NK-92 treated with Interleukin-12 subunit alpha and Interleukin-12 subunit beta, amount 100 ng/mL, for 24 hours (cell line): ENCODE measurements at places on chromosomes 13 and 19.

- no peak for DNase-seq
Measured at GRCh38 chr19:41421973-41422372, 5.2 kb downstream of the B3GNT8 start.

GRCh38 chr19:10112037-10112761 is 706 bp downstream of the P2RY11 start:
- no peak for DNase-seq

DNA sequence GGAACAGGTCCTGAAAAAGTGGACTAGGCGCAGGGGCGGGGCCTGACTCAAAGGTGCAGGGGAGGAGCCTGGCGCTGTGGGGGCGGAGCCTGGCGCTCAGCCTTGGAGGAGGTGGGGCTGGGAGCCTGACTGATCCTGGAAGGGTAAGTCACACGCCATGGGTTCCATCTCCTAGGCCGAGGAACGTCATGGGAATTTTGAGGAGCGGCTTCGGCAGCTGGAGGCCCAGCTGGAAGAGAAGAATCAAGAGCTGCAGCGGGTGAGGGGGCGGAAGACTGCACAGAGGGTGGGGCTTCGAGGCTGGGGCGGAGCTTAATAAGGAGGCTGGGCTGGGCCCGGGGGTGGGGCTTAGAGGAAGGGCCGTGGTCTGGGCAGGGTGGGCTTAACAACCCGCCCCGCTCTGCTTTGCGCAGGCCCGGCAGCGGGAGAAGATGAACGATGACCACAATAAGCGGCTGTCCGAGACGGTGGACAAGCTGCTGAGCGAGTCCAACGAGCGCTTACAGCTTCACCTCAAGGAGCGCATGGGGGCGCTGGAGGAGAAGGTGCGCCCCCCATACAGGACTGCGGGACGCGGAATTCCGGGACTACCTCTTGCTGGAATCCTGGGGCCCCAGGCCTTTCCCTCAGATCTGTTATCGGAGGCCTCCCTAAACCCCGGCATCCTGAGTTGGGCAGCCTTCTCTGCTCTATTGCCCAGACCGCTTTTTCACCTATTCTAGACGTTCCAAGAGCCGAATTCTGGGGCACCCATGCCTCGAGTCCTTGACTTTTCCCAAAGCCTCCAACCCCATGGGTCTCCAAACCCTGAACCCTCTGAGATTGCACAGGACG is 14.5 kb downstream of the PPFIA3 start:
- DNase-seq: no peak

GRCh38 chr13:20721454-20722357 is 18.2 kb downstream of the IL17D start:
- no peak for DNase-seq

DNA sequence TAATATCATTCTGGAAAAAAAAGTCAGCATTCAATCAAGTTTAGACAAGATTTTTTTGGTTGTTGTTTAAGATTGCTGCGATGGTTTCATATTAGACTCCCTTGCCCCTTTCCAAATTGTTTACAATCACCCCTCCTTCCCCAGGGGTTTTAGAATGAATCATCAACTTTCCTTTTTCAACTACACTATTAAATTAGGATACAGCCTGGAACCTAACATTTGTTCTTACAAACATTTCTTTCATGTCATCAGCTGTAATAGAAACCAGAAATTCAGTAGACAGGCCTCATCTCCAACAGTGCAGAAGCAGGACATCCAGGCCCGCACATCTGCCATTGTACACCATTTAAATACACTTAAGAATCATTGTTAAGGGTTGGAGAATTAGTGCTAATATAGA is 44.4 kb upstream of the WDFY2 start:
- no peak for DNase-seq

DNA sequence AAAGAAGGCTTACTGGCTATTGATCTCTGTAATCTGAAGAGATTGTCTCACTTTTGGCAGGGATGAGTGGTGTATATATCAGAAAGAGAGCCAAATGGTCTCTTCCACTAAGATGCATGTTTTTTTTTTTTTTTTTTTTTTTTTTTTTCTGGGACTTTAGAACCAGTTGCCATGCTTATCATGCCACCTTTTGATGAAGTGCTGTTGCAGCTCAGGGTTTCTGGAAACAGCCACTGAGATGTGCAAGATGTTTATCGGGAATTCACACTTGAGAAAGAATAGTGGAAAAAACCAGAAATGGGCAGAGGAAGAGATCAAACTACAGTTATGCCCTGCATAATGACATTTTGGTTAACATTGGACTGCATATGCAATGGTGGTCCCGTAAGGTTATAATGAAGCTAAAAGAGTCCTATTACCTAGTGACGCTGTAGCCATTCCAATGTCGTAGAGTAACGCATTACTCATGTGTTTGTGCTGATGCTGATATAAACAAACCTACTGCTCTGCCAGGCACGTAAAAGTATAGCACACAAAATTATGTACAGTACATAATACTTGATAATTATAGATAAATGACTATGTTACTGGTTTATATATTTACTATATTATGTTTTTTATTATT is 121.0 kb downstream of the KLF5 start:
- DNase-seq: no peak

DNA sequence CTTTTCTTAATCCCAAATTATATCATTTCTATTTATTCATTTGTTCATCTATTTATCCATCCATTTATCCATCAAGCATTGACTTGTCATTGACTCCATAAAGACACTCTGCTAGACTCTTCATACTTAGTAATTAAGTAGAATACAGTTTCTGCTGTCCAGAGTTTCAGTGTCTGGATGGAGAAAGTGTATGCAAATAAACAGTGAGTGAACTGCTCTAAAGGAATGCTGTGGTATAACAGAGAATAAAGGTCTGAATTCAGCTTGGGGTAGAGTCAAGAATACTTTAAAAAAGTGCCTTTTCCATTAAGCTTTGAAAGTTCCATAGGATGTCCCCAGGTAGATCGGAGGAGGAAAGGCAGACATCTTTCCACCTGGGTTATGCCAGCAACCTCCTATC is 51.4 kb downstream of the RAP2A start:
- no peak for DNase-seq

GRCh38 chr13:52447815-52448552 is 2.5 kb downstream of the VPS36 start:
- no peak for DNase-seq

DNA sequence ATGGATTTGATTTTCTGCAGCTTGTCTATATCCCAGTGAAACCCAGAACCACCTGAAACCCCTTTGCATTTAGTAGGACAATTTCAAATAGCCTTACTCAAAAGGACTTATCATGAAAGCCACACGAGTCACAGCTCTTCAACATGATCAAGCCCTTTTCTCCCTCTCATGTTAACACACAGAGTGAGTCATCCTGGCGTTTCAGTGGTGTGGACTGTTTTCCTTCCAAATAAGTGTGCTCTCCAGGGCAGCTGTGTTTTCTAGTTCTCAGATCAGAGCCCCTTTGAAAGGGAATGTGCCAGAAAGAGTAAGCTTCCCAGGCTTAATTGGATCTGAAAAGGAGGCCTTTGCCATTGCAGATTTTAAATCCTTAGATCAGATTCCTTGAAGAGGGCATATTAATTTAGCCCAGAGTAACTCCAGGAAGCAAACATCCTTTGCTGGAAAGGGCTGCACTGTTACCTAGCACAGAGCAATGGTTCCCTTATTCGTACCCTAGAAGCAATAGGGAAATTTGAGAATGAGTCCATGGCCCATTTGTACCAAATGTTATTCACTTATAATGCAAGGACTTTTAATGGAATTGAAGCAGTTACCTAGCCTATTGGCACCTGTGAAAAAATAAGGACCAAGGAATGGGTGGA is 51.3 kb downstream of the ERICH6B start:
- no peak for DNase-seq

- DNase-seq: no peak
Measured at GRCh38 chr19:16418597-16418962, 53.2 kb downstream of the EPS15L1 start.

DNA sequence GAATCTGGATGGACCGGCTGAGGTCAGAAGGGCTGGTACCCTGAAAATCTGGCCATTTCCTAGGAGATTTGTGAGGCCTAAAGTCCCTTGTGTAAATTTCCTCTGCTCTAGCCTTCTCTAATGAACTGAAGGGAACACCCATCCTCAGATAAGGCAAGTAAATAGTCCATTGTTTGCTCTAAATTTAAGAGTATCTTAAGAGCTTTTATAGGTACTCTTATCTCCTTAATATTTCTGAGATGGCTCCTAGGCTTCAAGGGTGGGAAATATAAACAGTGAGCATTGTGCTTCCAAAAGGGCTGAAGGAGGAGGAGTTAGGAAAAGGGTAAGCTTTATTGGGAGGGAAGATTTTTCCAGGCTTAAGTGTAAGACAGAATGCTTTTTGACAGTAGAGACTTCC is 148.7 kb upstream of the EDNRB start:
- no peak for DNase-seq

GRCh38 chr13:35856721-35857364 is 274.3 kb downstream of the DCLK1 start:
- DNase-seq: no peak

GRCh38 chr13:97215325-97215724 is 6.8 kb upstream of the MBNL2 start:
- no peak for DNase-seq

DNA sequence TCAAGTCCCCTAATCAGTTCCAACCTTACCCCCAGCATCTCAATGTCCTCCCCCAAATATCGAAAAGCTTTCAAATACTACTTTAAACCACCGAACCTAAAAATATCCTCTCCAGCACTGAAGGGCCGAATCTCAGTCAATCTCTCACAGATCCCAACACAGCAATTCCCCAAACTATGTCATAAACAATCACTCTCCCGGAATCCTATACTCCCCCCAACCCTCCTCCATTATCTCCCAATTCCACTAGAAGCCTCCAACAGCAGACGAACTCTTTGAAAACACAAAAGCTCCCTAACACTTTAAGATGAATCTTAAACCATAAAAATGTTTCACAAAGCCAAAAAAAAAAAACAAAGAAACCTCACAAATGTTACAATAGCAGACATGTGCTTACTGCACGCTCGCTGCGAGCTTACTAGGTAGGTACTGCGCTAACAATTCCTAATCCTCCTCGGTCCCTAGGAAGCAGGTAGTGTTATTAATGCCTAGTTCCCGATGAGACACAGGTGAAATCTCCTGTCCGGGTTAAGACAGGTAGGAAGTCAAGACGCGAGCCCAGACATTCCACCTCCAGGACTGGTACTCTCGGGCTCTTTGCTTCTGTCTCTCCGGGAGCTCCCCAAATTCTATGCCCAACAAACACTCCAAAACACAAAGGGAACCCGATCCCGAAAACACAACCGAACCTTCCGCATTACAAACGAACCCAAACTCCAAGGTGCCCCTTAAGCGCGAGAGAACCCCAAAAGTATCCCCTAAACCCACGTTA is 14.2 kb downstream of the FBXO46 start:
- no peak for DNase-seq

GRCh38 chr19:10389863-10390262 is 9.5 kb upstream of the TYK2 start:
- DNase-seq: no peak

GRCh38 chr13:31224174-31224669 is 24.4 kb downstream of the B3GLCT start:
- DNase-seq: no peak

DNA sequence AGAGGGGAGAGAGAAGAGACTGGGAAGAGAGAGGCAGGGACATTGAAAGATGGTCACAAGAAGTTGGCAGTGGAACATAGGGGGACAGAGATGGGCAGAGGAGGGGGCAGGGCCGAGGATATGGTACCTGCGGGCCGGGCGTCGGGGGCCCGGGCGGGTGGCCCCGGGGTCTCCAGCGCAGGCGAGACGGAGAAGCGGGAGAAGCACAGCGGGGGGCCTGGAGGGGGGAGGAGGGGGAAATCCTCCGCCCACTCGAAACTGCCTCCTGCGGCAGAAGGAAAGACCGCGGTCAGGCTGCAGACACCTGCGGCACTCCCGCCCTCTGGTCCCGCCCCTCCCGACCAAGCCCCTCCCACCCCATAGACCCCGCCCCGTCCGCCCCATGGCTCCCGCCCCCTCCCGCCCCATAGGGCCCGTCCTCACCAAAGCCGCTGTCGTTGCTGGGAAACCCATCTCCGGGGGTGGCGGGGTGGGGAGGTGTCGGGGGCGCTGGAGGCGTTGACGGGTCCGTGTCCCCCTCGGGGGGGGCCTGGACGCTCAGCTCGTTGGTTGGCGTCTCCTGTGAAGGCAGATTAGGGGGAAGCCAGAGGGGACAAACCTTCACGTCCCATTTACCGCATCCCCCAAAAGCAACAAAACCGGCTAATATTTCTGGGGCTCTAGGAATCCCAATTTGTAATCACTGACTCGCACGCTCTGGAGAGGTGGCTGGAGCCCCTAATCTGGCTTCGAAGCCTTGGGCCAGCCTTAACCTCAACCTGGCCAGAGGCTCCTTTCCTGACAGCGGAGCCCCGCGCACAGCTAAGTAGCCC is 20.4 kb downstream of the LMTK3 start:
- DNase-seq: no peak

DNA sequence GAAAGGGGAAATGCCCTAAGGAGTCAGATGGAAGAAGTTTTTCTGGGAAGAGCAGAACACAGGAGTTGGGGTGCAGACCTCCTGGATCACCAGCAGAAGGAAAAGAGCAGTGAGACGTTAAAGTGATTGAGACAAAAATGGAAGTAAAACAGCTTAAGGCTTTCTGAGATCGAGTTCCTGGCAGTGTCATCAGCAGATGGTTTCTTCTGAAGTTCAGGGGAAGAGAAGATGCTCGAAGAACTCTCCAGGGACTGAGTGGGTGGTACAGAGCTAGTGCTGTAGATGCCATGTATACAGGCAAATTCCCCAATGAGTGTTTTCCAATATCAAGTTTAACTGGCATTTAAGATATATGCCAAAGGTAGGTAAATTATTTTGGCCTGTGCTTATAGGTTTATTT is 272.2 kb upstream of the KLF12 start:
- DNase-seq: no peak

DNA sequence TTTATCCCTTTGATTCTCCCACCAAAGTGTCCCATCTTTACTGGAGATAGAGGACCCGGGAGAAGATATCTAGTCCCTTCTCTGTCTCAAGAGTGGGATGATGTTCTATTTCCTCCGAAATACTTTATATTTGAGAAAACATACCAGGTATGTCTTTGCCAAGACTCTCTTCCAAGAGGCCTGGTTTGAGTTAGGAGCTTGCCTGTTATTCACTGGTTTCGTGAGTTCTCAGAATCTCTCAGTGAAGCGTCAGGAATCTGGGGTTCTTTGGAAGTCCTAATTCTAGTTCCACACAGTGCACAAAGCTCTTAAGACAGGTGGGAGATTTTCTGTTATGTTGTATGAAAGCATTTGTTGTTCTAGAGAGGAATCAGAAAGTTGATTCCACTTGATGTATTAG is 182.0 kb downstream of the DNAJC15 start:
- no peak for DNase-seq

DNA sequence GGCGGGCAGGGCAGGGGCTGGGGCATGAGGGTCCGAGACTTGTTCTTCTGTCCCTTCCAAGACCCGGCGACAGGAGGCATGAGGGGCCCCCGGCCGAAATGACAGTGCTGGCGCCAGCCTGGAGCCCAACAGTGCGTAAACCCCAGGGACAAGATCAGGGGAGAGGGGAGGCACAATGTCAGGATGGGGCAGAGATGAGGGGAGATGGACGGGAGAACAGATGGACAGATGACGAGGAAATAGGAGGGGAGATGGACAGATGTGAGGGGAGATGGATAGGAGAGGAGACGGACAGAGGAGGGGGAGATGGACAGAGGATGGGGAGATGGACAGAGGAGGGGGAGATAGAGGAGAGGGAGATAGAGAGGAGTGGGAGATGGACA is 518 bp downstream of the FLT3LG start:
- no peak for DNase-seq

GRCh38 chr13:95620825-95621498 is 23.5 kb downstream of the DZIP1 start:
- no peak for DNase-seq
